ENCODE measurements at places on chromosomes 11 and 22.

DNA sequence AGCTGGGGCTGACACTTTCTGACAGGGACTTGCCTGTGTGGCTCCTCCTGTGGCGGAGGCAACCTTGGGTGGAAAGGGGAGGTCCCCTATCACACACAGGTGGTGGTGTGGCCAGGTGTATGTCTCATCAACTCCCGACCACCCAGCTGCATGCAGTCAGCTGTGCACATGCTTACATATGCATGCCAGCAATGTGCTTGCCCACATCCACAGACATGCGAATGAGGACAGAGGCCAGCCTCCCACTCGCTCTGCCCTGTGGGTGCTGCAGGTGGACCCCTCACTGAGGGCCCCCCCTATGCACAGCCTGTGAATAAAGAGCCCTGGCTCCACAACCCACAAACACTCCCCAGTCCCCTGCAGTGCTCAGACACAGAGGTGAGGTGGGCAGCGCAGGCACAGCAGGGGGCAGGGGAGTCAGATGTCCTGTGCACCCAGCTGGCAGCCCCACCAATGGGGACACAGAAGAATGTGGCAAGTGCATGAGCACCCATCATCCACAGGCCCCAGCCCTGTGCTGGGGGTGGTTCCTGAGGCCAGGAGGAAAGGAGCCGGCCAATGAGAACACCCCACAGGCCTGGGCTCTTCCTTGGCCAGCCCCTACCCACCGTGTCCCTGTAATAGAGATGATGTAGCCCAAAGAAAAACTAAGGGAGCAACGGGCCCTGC, 9.5 kb downstream of the GNB1L start:
- DNase-seq, result no peak

GRCh38 chr11:26914968-26915367, 78.9 kb upstream of the FIBIN start:
- no peak for DNase-seq

GRCh38 chr22:47382164-47382890, 619.9 kb downstream of the TBC1D22A start:
- no peak for DNase-seq

DNA sequence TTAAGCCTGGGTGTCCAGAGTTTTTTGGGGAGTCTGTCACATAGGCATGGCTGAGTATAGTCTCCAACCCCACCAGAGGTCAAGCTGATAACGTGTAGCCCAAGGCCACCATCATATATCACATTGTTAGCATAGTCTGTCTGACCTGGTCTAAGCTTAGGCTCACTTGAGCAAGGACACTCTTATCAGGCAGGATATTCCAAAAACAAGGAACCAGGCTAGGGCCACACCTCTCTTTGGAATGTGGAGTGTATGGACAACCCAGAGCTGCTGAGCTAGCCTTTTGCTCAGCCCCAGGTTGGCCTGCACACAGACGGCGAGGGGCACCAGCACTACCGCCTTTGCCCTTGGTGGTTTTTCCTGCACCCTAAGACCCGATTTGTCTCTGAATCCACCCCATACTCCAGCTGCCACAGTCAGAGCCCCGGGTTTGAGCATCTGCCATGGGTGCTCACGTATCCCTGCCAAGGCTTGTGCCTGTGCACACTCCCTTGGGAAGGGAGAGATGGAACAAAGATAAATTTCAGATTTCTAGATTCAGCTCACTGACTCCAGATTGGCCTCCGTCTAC, 7.2 kb downstream of the SNAP29 start:
- DNase-seq, result no peak

- no peak for DNase-seq
Measured at GRCh38 chr11:18001191-18001590, 11.7 kb downstream of the SERGEF start.

DNA sequence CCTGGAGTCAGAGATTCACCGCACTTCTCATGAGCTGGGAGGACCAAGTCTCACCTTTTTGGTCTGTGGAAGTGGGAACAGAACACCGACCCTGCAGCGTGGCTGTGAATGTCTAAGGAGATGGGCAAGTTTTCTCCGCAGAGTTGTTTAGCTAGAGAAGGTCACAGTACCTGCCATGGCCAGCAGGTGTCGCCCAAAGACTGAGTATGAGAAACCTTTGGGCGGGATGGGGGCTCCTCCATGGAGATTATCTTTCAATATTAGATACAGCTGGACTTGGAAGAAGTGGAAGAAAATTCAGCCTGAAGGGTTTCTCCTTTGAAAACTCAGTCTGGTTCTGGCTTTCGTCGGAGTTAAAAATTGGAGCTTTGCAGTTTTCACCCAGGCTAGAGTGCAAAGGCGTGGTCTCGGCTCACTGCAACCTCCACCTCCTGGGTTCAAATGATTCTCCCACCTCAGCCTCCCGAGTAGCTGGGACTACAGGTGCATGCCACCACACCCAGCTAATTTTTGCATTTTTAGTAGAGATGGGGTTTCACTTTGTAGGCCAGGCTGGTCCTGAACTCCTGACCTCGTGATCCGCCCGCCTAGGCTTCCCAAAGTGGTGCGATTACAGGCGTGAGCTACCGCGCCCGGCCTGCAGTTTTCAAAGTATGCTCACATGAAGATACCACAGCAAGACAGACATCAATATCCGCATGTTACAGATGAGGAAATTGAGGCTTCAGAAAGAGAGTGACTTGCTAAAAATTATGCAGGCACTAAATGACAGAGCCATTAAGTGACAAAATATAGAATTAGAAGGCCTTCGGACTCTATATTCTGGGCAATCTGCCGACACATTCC, 10.7 kb upstream of the DSCAML1 start:
- peak; percentile 51 for DNase-seq

GRCh38 chr11:82987997-82988396, 83.7 kb downstream of the RAB30 start:
- no peak for DNase-seq

- DNase-seq, result no peak
Measured at GRCh38 chr11:45179686-45180178, 33.3 kb downstream of the PRDM11 start.

GRCh38 chr11:44576656-44577055, 11.2 kb downstream of the CD82 start:
- DNase-seq, result no peak

GRCh38 chr11:7675631-7676030, 2.3 kb upstream of the CYB5R2 start:
- no peak for DNase-seq

DNA sequence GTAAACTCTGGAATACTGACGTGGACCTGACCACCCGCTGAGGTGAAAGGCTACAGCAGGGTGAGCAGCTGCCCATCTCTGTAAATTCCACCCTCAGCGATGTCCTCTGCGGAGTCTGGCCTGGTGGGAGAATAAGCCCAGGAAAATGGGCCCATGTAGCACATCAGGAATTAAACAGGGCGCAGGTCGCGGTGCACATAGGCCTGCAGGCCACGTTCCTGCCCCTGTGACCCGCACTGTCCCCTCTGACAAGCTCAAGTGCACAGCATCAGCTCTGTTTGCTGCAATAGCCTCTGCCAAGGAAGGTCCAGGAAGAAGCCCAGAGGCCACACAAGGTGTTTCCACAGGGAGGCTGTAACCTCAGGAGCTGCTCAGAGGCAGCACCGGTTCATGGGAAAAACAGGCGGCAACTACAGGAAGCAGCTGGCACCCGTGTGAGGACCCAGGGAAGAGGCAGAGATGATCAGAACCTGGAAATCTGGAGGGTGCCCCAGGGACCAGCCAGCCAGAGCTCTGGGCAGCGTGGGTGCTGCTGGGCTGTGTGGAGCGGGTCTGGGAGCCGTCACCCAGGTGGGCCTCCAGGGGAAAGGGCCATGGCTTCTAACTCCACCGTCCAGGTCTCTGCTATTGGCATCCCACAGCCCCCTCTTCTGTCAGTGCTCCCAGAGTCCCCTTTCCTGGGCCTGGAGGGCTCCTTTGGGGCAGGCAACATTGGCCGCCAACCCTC, 808 bp upstream of the IFITM2 start:
- no peak for DNase-seq

- DNase-seq, result no peak
Measured at GRCh38 chr11:117861151-117862018, 15.1 kb downstream of the FXYD6 start.

DNA sequence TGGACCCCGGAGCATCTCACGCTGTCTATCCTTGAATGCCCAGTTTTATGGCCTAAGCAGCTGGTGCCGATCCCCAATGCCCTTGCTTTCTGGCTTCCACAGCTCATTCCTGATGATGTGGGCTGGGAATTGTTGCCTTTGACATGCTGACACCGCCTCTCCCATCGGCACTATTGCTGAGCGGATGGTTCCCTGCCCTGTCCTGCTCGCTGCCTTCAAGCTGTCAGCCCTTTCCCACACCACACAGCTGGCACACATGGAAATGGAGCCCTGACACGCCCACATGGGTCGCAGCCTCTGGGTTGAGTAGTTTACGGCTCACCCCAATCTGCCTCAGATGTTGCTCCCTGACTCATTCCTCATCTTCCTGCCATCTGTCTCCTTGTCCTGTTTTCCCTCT, 110.2 kb upstream of the SESN3 start:
- no peak for DNase-seq

DNA sequence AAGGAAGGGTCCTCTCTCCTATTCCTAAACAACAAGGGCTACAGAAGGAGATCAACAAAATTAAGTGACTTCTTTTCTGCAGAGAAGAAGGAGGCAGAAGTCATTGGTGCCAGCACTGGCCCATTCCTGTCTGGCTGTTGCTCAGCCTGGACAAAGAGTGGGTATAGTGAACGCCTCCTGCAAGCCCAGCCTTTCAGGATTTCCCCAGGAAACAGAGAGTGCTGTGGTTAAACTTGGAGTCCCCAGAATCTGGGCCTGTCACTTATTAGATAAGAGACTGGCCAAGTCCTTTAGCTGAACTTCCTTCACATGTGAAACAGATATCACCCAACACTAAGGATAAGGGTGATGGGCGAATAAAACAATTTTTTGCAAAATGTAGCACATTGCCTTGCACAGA, 10.9 kb downstream of the TST start:
- DNase-seq, result no peak

- DNase-seq, result no peak
Measured at GRCh38 chr11:65502555-65503367, 3.9 kb downstream of the MALAT1 start.

GRCh38 chr11:61172888-61173287, 11.7 kb upstream of the VPS37C start:
- DNase-seq, result no peak
